A549 treated with CpdA at 1 μM for 4 hours (cell line): ENCODE measurements at places on chromosomes 4 and X. TPM values are rescaled to one million over a fixed set of nuclear protein-coding genes. Genes with fewer than 3 reads are reported as not detected.

MAGEC2 gene
- not detected in 5 replicates for total RNA-seq

AFP gene
- total RNA-seq = 1.7 to 8.9 TPM (median 2.2 TPM) in 5 replicates

MAGEB1 gene
- total RNA-seq = not detected in 5 replicates

MPP1 gene
- total RNA-seq = 15.4 to 17.5 TPM (median 15.9 TPM) in 5 replicates

RAB41 gene
- total RNA-seq = not detected in 5 replicates

GAB1 gene
- 1.8 to 2.3 TPM (median 2.2 TPM) in 5 replicates for total RNA-seq

SHISA3 gene
- total RNA-seq = not detected in 5 replicates

NXF2 gene
- total RNA-seq = not detected in 5 replicates

MED28 gene
- 29.3 to 41.0 TPM (median 31.4 TPM) in 5 replicates for total RNA-seq

DGKK gene
- total RNA-seq = not detected in 5 replicates

RASGEF1B gene
- total RNA-seq = not detected in 5 replicates

GSX2 gene
- total RNA-seq = not detected in 5 replicates

LRAT gene
- total RNA-seq = not detected in 5 replicates

STK32B gene
- 20.5 to 23.6 TPM (median 21.6 TPM) in 5 replicates for total RNA-seq

RHOH gene
- 0.08 to 0.57 TPM (median 0.16 TPM) in 4 of 5 replicates, not detected in the other for total RNA-seq

MAGEA2B gene
- total RNA-seq = not detected in 5 replicates

ATOH1 gene
- not detected in 5 replicates for total RNA-seq

ARHGAP36 gene
- not detected in 5 replicates for total RNA-seq

PDHA1 gene
- total RNA-seq = 221 to 298 TPM (median 277 TPM) in 5 replicates

RNF212 gene
- total RNA-seq = 1.2 to 3.6 TPM (median 2.5 TPM) in 5 replicates

PITX2 gene
- total RNA-seq = 0.52 to 1.4 TPM (median 1.3 TPM) in 5 replicates
